GF-D8 (cell line): ENCODE measurements at places on chromosomes 11 and 22.

DNA sequence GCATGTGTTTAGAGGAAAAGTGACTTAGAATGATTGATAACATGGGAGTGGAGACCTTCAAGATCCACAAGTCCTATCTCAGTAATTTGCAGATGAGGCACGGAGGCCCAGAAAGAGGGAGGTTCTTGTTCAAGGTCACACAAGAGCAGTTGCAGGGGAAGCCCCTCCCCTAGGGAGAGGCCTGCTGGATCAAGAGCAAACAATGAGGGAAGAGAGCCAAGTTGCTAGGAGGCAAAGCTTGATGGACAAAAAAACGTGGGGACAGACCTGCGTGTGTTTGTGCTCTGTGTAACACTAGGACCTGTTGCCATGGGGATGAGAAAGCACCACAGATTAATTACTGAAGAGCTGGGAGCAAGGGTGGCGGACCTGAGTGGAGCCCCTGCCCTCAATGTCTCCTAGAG, 6.4 kb upstream of the MFRP start:
- DNase-seq = no peak

DNA sequence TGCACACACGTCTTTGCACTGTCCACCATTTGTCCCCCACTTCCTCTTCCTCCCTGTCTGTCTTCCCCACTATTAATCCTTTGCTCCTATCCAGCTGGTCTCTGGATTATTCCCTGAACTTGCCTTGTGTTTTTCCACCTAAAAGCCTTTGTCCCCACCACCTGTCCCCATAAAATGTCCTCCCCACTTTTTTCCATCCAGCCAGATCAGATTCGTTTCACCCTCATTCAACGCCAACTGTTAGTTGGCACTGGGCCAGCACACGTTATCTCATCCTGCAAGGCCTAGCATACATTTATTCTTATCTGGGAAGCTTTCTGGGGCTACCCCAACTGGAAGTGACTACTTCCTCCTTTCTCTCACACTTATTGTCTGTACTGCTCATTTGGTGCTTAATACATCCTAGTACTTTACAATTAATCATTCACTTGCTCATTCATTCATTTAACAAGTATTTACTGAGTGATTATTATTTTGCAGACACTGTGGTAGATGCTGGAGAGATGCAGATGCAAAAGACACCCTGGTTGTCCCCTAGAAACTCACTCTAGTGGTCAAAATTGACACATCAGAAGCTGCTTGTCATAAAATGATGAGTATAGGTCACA, 96.2 kb downstream of the RASSF10 start:
- no peak for DNase-seq

- no peak for DNase-seq
Observed at GRCh38 chr22:28892175-28892731, 8.9 kb downstream of the ZNRF3 start.

GRCh38 chr11:43994196-43994595, 51.8 kb downstream of the C11orf96 start:
- DNase-seq = no peak

DNA sequence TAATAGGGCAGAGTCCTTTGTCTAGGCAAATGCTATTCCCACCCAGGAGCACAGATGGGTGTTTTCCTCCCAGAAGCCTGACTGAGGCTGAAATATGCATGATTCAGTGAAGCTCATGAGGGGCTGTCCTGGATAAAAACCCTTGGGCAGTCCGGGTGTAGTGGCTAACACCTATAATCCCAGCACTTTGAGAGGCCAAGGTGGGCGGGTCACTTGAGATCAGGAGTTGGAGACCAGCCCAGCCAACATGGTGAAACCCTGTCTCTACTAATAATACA, 48.6 kb upstream of the LMO2 start:
- DNase-seq = no peak

DNA sequence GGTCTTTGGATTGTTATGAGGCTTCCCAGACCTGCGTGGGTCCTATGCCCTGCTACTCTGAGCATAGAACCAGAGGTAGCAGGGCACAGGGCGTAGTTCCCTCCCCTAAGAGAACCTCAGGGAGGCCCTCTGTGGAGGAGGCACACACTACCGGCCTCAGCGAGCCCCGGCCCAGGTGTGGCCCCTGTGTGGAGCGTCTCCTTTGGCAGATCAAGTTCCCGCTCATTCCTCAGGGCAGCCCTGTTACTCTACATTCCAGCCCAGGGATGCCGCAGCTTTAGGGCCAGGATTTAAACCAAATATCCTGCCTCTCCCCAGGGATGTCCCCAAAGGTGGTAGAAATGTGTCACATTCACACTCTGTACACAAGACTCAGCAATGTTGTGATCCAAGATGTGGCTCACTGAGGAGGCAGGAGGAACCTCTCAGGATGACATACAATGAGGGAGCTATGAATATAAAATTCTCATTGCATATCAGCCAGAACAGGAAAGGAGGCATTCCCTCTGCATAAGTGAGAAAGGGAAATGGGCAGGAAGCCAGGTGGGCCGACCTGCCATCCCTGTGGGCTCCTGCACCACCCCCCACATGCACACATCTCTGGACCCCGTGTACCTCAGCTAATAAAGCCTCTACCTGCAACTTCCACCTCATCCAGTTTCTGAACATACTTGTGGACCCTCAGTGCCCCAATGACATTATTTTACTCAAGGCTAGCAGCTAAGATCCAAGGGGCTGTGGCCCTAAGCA, 131.9 kb upstream of the TEAD1 start:
- DNase-seq = no peak

GRCh38 chr22:26825960-26826935, 168.9 kb downstream of the MIAT start:
- DNase-seq = no peak

- no peak for DNase-seq
Observed at GRCh38 chr11:43243927-43244326, 67.9 kb upstream of the API5 start.
